Activated naive CD4-positive, alpha-beta T cell treated with anti-CD3 and anti-CD28 coated beads for 36 hours (primary cell): ENCODE measurements at places on chromosomes 5 and 9. TPM values are rescaled to one million over a fixed set of nuclear protein-coding genes. Genes with fewer than 3 reads are reported as not detected.

- no peak for DNase-seq
These were observed 2.7 kb upstream of the AK1 start for GRCh38 chr9:127880143-127880542.

GRCh38 chr5:115586525-115587146, 15.6 kb downstream of the TICAM2 start:
- DNase-seq = no peak

GRCh38 chr9:122191584-122191983, 31.9 kb downstream of the MORN5 start:
- DNase-seq = no peak

DNA sequence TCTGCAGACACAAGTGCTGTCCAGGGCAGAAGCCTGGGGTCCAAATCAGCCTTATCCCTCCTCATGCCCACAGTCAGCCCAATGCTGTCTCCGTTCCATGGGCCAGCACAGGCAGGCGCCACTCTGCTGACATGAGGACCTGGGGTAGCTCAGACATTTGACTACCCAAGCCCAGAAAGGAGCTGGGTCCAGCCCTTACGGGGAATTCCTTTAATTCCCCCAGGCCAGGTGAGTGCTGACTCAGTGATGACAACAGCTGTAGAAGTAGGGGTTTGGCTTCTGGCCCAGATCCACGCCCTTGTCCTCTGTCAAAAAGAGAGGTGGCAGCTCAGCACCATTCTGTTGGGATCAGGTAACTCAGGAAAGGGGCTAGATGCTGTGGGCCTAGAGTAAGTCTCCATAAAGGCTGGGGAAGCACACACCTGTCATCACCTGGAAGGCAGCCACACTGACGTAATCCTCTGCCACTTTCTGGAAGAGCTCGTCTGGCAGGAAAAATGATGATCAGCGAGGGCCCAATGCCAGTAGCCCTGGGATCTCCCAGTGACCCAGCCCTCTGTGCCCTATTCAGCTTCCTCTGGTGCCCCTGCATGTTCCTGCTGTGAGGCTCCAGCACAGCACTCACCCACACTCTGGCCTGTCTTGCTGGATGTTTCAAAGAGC, 1.9 kb downstream of the RAB24 start:
- DNase-seq = peak; percentile 38

- DNase-seq = no peak
These were observed 30.5 kb downstream of the TRIO start for GRCh38 chr5:14173377-14174229.

- DNase-seq = no peak
These were observed 28.0 kb upstream of the IFNK start for GRCh38 chr9:27496135-27496504.

- no peak for DNase-seq
These were observed 100.1 kb downstream of the PHF2 start for GRCh38 chr9:93676310-93677047.

DNA sequence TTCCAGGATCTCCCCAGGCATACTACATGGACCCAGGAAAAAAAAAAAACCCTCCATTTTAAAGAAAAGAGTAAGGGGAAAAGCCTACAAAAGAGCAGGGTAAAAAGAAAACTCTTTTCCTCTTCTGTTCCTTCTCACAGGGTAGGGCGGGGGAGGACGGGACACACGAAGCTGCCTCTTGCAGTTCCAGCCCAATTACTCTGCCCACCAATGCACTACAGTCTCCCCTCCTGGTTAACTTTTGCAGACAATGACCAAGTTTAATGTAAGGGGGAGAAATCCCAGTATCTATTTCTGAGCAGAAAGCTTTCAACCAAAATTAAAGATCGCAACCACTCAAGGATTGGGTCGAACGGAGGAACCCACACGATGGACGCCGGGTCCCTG, 1.3 kb downstream of the BRD3 start:
- DNase-seq = peak; percentile 22

GRCh38 chr5:142821733-142822487, 51.7 kb downstream of the ARHGAP26 start:
- DNase-seq = peak; percentile 49

- no peak for DNase-seq
These were observed 3.2 kb downstream of the OTP start for GRCh38 chr5:77635067-77635916.

DNA sequence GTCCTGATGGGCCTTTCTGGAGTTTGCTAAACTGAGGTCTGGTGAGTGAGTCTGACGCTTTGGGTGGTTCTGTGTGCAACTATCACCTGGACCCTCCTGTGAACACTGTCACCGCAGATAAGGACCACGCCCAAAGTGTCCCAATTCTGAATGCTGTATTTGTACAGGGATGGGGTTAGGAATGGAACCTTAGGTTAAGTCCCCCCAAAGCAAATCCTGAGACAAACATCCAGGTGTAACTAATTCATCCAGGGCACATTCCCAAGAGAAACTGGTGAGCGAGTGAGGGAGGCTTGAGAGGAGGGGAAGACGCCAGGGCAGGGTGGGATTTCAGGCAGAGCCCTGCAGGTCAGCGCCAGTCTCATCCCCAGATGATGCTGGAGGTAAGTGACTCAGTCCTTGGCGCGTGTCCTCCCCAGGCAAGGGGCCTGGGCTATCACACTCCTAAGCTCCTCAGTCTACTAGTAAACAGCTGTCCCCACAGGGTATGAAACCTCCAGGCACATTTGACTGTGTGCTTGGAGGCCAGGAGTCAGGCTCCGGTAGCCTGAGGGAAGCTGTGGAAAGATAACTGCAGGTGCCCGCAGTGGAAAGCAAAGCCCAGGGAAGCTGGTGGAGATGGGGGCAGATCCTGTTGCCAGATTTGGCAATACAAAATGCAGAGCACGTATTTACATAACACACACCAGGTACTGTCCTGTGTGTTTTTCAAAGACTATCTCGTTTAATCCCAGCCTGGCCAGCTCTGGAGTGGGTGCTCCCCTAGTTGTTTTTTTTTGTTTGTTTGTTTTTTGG, 66.7 kb downstream of the IL6ST start:
- no peak for DNase-seq

GRCh38 chr9:128026773-128027541, 40.2 kb downstream of the NAIF1 start:
- peak; percentile 80 for DNase-seq

DNA sequence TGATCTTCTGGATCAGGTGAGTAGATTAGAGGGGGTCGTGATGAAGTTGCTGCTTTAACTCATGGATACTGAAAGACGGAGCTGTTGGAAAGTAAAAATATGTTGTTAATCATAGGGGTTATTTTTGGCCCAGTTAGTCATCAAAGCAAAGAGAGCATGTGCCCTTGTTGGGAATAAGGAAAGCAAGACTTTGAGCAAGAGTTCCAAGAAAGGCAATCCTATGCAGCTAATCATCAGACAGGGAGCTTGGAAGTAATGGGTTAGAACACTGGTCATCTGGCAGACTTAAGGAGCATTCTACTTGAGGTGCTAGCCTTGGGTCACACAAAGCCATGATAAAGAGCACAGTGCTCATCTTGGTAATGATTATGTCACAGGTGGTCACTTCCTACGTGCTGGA, 18.3 kb downstream of the ASPN start:
- DNase-seq = no peak

GRCh38 chr9:14119694-14120514, 194.0 kb downstream of the NFIB start:
- DNase-seq = no peak

DNA sequence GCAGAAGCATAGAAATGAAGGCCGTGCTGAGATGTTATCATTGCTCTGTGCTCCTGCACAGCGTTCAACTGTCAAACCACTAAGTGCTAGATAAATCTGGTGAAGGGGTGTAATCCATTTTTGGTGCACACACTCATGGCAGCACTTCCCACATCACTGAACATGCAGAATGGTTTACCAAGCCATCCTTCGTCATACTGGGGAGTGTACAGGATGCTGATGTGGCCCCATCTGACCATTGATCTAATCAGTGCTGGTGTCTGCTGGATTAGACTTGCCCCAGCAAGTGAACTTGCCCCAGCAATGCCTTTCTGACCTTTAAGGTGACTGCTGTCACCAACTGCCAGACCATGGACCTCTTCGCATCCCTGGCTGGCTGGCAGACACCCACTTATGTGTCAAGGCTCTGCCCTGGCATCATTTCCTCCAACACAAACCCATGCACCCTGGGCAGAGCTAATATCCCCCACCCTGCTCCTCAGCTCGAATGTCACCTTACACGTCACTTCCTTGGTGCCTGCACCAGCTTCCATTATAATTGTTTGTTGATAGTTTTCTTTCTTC, 4.2 kb upstream of the SEMA4D start:
- DNase-seq = peak; percentile 61

GRCh38 chr9:105188746-105189145, 55.7 kb upstream of the SLC44A1 start:
- no peak for DNase-seq

DNA sequence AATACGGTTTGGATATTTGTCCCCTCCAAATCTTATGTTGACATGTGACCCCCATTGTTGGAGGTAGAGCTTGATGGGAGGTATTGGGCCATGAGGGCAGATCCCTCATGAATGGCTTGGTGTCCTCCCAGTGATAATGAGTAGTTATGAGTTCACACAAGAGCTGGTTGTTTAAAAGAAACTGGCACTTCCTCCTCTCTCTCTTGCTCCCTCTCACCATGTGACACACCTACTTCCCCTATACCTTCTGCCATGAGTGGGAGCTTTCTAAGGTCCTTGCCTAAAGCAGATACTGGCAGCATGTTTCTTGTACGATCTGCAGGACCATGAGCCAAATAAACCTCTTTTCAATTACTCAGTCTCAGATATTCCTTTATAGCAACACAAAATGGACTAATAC, 132.0 kb downstream of the PIK3R1 start:
- DNase-seq = no peak

The ATP10B gene
- total RNA-seq = not detected

The GHR gene
- total RNA-seq = not detected

The CATSPER3 gene
- total RNA-seq = 0.32 TPM

The GARNL3 gene
- total RNA-seq = 1.2 TPM

The PCDHB10 gene
- not detected for total RNA-seq

The MEGF10 gene
- not detected for total RNA-seq
